Activated CD4-positive, alpha-beta T cell treated with anti-CD3 and anti-CD28 coated beads, Interleukin-2, amount 10 ng/mL, durations not matched to agents 24 days and 14 days (primary cell): ENCODE measurements at places on chromosomes 1 and 21.

DNA sequence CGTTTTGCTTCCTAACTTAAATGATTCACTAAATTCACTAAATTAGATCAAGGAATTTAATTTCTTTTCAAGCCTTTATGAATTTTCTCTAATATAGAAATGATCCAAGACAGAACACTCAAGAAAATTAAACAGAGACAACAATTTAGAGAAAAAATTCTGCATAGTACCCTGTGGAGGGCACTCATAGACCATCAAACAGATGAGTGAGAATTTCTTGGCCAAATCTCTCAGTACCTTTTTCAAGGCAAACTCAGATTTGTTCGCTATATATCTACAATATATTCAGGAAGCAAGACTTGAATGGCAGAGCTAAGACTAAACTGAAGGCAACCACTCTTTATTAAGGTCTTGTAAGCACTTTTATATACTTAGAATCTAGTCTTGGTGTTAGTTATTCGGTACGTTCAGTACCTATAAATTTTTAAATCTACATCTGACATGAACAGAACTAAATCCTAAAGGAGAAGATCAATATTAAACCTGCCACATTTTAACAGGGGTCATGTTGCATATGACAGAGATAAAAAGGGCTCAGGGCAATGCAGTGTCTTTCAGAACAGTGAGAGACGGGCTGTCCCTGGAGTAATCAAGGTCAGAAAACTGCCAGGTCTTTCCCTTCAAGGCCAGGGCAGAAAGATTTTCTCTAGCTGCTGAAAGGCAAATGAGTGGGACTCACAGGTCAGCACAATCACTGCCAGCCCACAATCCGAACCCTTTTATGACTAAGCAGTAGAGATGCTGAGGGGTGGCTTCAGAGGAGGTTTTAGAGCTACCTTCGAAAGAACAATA, 118.8 kb upstream of the TMPRSS15 start:
- H3K36me3 ChIP-seq: no peaks in the 10 kb centered on the region
- no peak overlapping the region for H3K4me3 ChIP-seq
- no peak for DNase-seq

DNA sequence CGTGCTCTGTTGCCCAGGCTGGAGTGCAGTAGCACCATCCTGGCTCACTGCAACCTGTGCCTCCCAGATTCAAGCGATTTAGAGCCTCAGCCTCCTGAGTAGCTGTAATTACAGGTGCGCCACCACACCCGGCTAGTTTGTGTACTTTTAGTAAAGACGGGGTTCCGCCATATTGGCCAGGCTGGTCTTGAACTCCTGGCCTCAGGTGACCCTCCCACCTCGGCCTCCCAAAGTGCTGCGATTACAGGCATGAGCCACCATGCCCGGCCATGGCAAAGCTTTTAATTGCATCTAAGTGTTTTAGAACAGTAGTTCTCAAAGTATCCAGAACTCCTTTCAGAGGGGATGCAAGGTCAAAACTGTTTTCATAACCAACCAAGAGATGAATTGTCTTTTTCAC, 25.1 kb upstream of the IFNGR2 start:
- H3K4me1 ChIP-seq: peaks cover 39% of the 10 kb centered on the region
- H3K36me3 ChIP-seq: no peaks in the 10 kb centered on the region
- H3K27ac ChIP-seq: no peak overlapping the region
- no peak for DNase-seq

DNA sequence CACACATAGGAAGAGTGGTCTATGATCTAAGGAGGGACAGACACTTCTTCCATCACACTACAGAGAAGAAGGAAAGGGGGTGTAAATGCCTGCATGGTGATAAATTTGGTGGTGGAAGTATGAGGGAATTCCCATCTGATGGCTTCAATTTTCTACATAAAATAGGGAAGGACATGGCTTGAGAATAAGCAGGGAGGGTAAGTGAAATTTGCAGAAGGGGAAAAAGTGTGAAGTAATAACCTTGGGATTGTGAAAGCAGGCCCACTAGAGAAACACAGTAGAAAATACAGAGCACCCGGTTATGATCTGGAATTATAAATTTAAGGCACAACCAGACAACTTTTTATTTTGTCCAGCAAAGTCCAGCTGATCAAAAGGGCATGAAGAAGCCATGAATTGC, 22.7 kb upstream of the HIVEP3 start:
- no peak for DNase-seq
- peaks cover 2% of the 10 kb centered on the region for H3K4me1 ChIP-seq
- H3K27ac ChIP-seq: no peak overlapping the region
- H3K36me3 ChIP-seq: no peaks in the 10 kb centered on the region
- no peak overlapping the region for H3K4me3 ChIP-seq

- no peaks in the 10 kb centered on the region for H3K4me1 ChIP-seq
- H3K36me3 ChIP-seq: no peaks in the 10 kb centered on the region
- DNase-seq: no peak
- no peak overlapping the region for H3K4me3 ChIP-seq
Observed at GRCh38 chr1:244092964-244093638, 42.0 kb downstream of the ZBTB18 start.

DNA sequence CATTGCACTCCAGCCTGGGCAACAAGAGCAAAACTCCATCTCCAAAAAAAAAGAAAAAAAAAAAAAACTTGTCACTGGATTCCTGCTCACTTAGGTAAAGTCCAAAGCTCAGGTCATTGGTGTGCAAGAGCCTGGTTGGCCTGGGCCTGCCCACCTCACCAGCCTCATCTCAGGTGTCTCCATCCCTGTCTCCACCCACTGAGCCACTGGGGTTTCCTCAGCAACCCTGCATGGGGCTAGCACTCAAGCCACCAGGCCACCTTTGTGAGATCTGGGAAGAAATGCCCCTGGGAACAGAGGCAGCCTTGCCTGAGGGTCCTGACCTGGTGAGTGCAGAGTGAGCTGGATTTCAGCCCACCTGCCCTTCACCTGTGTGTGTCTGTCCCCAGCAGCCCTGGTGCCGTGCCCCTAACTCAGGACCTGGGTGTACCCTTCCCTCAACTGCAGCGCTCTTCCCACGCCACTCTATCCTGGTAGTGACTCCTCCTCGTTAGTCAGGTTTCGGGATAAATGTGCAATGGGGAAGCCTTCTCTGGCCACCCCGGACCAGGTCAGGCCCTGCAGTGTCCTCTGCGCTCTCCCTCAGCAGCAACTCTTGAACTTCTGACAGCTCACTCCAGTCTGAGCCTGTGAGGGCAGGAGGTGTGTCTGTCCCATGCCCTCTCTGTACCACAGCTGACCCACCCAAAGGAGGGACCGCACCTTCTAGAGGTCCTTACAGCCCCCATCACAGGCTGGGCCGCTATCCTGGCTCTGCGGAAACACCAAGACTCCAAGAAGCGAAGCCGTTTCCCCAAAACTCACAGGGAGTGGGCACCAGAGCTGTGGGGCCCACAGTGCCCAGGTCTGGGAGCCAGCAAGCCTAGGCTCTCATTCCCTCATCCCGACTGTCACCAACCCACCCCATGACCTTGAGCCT, 3.3 kb downstream of the PDZK1IP1 start:
- no peaks in the 10 kb centered on the region for H3K36me3 ChIP-seq
- H3K4me3 ChIP-seq: no peak overlapping the region
- peak; percentile 44 for DNase-seq

DNA sequence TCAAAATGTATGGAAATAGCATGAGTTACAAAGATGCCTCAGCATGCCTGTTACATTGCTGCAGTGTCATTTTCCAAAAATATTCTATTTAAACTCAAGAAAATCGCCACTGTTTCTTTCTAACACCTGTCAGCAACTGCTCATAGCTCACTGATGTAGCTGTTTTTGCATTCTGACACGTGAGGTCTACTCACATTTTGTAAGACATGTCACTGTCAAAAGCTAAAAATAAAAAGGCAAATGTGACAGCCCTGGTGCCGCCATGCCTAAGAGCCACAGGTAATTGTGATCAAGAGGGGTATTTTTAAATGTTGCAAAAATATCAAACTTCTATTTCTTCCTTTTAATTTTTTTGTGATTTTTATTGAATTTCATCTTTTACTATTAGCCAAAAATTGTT, 556.2 kb upstream of the TMPRSS15 start:
- no peaks in the 10 kb centered on the region for H3K36me3 ChIP-seq
- no peak overlapping the region for H3K27ac ChIP-seq
- no peak overlapping the region for H3K4me3 ChIP-seq
- H3K4me1 ChIP-seq: no peaks in the 10 kb centered on the region
- DNase-seq: no peak

DNA sequence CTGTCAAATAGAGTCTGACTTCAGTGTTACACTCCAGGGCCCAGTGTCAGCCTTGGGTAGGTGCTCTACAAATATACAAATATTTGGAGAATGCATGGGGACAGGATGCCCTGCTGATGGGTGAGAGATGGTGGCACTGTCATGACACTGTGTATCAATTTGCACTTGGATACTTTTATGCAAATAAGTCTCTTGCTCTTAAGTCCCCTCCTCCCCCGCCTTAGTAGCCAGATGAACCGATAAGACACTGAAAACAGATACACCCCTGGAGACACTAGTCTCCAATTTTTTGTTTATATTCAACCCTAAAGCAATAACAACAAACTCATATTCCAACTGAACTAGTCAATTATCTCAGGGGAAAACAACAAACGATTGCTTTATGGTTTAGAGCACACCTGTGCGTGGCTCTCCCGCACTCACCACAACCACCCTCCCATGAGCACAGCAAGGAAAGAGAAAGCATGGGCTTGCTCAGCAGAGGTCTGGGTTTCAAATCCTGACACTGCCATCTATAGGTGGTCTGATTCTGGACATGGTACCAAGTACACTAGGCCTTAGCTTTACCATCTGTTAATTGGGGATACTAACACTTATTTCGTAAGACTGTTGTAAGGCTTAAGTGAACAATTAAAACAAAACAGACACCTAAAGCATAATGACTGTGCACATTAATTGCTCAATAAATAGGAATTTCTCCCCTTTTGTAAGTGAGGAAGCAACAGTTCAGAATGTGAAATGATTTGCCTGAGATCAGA, 50.3 kb downstream of the HIVEP3 start:
- H3K4me1 ChIP-seq: peaks cover 36% of the 10 kb centered on the region
- H3K4me3 ChIP-seq: peak overlapping the region; percentile 35
- peak; percentile 84 for DNase-seq

- H3K4me3 ChIP-seq: no peak overlapping the region
- DNase-seq: no peak
- no peaks in the 10 kb centered on the region for H3K4me1 ChIP-seq
- H3K36me3 ChIP-seq: no peaks in the 10 kb centered on the region
- H3K27me3 ChIP-seq: no peaks in the 10 kb centered on the region
Observed at GRCh38 chr1:116690849-116691406, 23.4 kb upstream of the IGSF3 start.

- H3K27ac ChIP-seq: no peak overlapping the region
- peak overlapping the region; percentile 23 for H3K4me3 ChIP-seq
- peaks cover 2% of the 10 kb centered on the region for H3K36me3 ChIP-seq
Observed at GRCh38 chr1:242523719-242524570, 552 bp downstream of the PLD5 start.

- peaks cover 2% of the 10 kb centered on the region for H3K4me1 ChIP-seq
- no peak overlapping the region for H3K27ac ChIP-seq
- H3K27me3 ChIP-seq: peaks cover 2% of the 10 kb centered on the region
- DNase-seq: peak; percentile 78
- H3K36me3 ChIP-seq: no peaks in the 10 kb centered on the region
Observed at GRCh38 chr1:165144757-165145397, 211.6 kb downstream of the LMX1A start.

GRCh38 chr1:7727809-7728471, 43.2 kb upstream of the VAMP3 start:
- H3K4me1 ChIP-seq: no peaks in the 10 kb centered on the region
- peaks cover 5% of the 10 kb centered on the region for H3K27me3 ChIP-seq
- H3K27ac ChIP-seq: no peak overlapping the region
- H3K36me3 ChIP-seq: no peaks in the 10 kb centered on the region
- no peak overlapping the region for H3K4me3 ChIP-seq

GRCh38 chr1:226920446-226920894, 19.6 kb upstream of the COQ8A start:
- no peaks in the 10 kb centered on the region for H3K4me1 ChIP-seq

- H3K27me3 ChIP-seq: no peaks in the 10 kb centered on the region
- H3K27ac ChIP-seq: no peak overlapping the region
Observed at GRCh38 chr21:28325618-28326017, 667.1 kb downstream of the LTN1 start.

- H3K36me3 ChIP-seq: peaks cover 16% of the 10 kb centered on the region
- DNase-seq: peak; percentile 99
- peak overlapping the region; percentile 95 for H3K27ac ChIP-seq
Observed at GRCh38 chr1:62436039-62436465, 797 bp upstream of the USP1 start.

GRCh38 chr1:60041783-60042182, 31.8 kb downstream of the C1orf87 start:
- H3K4me1 ChIP-seq: no peaks in the 10 kb centered on the region
- H3K27me3 ChIP-seq: no peaks in the 10 kb centered on the region
- no peak overlapping the region for H3K27ac ChIP-seq
- no peak overlapping the region for H3K4me3 ChIP-seq
- peak; percentile 19 for DNase-seq

GRCh38 chr1:117058810-117059209, 1.3 kb upstream of the TTF2 start:
- H3K27ac ChIP-seq: no peak overlapping the region
- no peak for DNase-seq
- peaks cover 25% of the 10 kb centered on the region for H3K36me3 ChIP-seq
- H3K4me3 ChIP-seq: no peak overlapping the region

DNA sequence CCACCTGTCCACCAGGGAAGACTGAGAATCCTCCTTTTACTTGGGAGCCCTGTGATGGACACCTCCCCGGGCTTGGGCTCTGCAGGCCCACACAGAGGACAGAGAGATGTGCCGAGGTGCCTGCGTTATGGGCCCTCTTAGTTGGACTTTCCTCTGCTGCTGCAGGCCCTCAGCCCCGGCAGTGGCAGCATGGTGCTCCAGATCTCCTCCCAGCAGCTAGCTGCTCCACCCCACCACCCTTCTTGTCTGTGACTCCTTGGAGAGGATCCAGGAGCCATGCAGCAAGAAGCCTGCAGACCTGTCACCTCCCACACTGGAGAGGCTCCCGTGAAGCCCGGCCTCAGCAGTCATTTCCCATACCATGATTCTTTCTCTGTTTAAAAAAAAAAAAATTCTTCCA, 27.4 kb downstream of the PHGDH start:
- no peaks in the 10 kb centered on the region for H3K27me3 ChIP-seq
- DNase-seq: no peak
- H3K4me3 ChIP-seq: no peak overlapping the region
- peaks cover under 1% of the 10 kb centered on the region for H3K4me1 ChIP-seq
- peaks cover 33% of the 10 kb centered on the region for H3K36me3 ChIP-seq

DNA sequence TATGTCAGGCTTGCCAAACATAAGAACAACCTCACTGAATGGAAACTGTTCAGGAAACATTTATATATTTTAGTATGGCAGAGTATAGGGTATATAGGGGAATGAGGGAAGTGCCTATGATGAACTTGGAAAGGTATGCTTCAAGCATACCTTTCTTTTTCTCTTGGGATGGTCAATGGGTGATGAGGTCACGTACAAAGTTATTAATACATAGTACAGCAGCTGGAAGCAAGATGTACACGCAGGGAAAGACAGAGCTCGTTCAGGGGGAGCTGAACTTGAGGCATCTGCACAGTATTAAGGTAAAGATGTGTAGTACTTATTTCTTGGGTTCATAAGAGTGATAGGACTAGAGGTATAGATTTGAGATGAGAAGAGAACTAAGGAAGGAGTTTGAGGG, 61.5 kb downstream of the ABCD3 start:
- H3K36me3 ChIP-seq: peaks cover 12% of the 10 kb centered on the region
- H3K4me1 ChIP-seq: no peaks in the 10 kb centered on the region
- H3K4me3 ChIP-seq: no peak overlapping the region
- no peak overlapping the region for H3K27ac ChIP-seq
- no peaks in the 10 kb centered on the region for H3K27me3 ChIP-seq
